AG20443 (cell line): ENCODE measurements at places on chromosomes 6 and 20.

GRCh38 chr6:52503323-52503747 lies 73.5 kb downstream of the TRAM2 start:
- DNase-seq: no peak

- no peak for DNase-seq
Observed at GRCh38 chr20:13639150-13639497, 392 bp upstream of the TASP1 start.

- DNase-seq: no peak
Observed at GRCh38 chr20:58111310-58112016, 117.0 kb downstream of the ANKRD60 start.

GRCh38 chr6:157761331-157761921 lies 61.6 kb upstream of the SNX9 start:
- peak; percentile 40 for DNase-seq

GRCh38 chr6:47729019-47729418 lies 30.6 kb downstream of the ADGRF4 start:
- no peak for DNase-seq

GRCh38 chr6:154814063-154814462 lies 80.8 kb downstream of the SCAF8 start:
- no peak for DNase-seq
